NCI-H1105 (cell line): ENCODE measurements at places on chromosomes 2 and 18.

GRCh38 chr2:163703386-163703785 lies 32.4 kb downstream of the FIGN start:
- DNase-seq = no peak

DNA sequence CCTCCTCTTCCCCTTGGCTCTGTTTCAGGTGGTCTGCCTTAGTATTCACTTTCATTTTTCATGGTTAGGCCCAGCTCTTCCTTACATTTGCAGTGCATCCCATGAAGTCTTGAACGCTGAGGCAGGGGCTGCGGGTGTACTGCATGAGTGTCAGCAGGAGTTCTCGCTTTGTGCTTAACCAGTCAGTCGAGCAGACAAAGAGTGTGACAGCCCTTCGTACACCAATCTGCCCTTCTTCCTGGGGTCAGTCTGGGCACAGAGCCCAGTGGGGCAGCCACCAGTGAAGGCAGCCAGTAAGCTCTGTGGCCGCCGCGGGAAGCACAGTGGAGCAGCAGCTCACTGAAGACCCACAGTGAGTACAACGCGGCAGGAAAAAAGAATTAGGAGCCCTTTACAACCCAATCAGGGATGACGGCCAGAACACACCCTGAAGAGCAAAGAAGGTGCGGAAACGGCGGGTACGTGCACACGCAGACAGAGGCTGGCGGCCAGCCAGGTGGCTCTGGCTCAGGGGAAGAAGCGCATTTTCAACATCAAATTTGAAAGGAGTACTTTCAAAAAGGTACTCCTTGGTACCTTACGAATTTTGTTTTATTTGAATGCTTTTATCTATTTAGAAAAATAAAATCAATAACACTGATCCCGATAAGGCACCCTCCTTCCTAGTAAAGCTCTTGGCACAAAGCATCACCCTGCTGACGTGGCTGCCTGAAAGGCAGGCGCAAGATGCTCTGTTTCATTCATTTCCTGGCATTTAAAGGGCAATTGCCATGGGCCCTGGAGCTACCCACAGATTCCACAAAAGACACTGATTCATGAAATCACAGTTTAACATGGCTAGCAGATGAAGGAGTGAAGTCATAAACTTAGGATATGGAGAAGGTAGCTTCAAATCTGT lies 47.0 kb upstream of the SEMA4C start:
- no peak for DNase-seq

DNA sequence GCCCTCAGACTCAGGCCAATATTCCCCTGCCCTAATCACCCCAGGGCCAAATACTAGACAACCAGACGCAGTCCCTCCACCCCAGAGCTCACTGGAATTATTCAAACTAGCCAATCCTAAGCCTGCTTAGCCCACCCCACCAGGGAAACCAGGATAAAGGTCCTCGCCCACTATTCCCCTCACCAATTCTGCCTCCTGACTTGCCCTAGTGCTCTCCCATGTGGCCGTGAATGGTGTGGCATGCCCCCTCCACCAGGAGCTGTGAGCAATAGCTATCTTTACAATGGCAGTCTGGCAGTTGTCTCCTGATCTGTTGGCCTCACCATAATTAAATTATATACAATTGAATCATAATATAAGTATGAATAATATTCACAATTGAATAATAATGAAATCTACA lies 42.3 kb downstream of the FAM124B start:
- DNase-seq = no peak

DNA sequence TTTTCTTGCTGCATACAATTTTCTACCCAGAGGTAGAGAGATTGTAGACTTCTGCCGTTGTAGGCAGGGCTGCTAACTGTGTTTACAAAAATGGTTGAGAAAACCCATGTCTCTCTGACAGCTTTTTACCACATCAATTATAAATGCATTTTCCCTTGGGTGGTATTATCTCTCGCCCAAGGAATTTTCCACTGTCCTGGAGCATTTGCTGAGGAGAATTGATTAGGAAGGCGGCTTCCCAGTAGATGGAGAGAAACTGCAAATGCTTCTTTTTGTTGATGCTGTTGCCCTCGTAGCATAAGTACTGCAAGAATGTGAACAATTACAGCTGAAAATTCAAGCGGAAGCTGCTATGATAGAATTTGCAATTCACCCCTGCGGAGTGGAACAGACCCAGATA lies 1007.7 kb upstream of the KLHL29 start:
- DNase-seq = no peak

DNA sequence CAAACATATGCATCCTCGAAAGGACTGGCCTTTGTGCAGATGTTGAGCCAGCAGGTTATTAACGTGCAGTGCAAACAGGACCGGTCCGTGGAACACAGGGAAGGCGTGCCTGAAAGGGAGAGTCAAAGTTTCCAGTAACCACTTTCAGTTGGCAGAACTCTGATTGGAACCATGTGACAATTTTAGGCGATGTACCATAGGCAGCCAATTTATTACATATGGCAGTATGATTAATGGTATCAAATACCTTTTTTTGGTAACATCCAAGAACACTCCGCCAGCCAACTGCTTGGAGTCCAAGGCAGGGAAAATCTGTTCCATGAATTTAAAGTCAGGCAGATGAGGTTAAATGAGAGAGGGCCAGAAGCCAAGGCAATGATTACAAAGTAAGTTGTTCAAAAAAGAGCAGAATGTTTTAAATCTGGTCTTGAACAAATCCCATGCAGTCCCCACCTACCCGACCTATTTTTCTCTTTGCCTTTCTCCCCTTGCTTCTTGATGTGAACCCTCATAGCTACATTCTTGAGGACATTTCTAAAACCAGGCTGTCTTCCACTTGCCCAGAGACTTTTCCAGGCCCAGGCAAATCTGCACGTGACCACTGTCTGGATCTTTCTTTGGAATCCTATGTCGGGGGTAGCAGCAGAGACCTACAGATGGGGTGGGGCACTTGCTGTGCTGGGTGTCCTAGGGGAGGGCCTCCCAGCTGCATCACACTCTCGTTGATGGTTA lies 351.7 kb downstream of the HRH4 start:
- DNase-seq = no peak

- DNase-seq = no peak
Observed at GRCh38 chr2:25018681-25019080, 23.2 kb upstream of the EFR3B start.

GRCh38 chr18:36608107-36608506 lies 220.7 kb downstream of the TPGS2 start:
- no peak for DNase-seq
